ENCODE measurements at places on chromosomes 6 and 20.

DNA sequence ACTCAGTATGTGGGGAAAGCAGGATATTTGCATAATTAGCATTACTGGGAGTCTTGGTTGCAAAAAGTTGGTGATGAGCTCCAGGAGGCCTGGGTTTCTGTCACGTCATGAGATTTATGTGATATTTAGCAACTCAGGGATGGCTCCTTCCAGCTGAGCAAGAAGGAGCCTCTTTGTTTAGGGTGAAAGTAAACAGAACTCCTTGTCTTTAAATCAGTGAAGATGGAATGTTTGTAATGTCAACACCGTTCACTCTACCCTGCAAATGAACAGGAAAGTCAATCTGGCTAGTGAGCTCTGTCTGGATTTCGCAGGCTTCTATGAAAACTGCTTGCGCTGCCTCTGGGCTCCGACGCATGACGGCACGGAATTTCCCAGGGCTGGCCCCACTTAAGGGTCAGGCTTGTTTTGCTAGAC is 86.9 kb downstream of the PXDC1 start:
- no peak for DNase-seq

- no peak for DNase-seq
These were observed 452.8 kb downstream of the RFPL4B start for GRCh38 chr6:112799889-112800288.

- DNase-seq: no peak
These were observed 508.1 kb downstream of the KIF16B start for GRCh38 chr20:16064989-16065707.

- peak; percentile 37 for DNase-seq
These were observed 43.1 kb upstream of the BEND6 start for GRCh38 chr6:56911847-56912246.

All from H54 (cell line).